ENCODE measurements at places on chromosomes 2 and 18.
A peak's percentile ranks its signal among the peaks of the same experiment; 100 is the strongest.

GRCh38 chr18:79465392-79465991, 69.8 kb downstream of the NFATC1 start:
- no peak for DNase-seq

DNA sequence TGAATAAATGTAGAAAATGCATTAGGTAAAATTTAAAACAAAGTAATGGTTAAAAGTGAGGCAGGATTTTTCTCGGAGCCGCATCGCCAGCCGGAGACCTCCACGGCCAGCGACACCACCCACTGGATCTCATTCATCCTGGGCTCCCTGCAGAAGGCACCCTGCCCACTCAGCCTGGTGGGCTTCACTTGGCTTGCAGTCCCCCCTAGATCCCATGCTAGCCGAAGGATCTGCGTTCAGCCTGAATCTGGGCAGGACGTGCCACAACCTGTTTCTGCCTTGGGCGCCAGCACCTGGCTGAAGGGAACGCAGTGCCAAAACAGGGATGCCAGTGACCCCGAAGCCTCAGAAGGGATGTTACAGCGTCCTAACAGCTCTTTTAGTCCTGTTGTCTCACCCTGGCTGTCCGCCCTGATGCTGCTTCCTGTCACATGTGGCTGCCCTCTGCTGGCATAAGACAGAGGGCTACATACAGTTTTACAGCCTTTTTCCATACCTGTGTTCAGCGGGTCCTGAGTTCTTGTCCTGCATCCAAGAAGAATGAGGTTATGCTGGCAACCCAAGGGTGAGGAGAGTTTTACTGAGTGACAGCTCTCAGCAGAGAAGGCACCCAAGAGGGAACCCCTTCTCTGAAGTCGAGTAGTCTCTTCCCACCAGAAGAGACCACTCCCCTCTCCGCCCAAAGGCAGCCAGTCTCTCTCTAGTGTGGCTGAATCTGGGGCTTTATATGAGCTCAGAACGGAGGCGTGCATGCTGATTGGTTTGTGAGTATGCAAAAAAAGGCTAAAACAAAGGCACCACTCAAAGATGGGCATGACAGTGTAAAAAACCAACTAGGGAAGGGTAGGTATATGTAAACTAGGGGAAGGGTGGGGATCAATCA, 173.1 kb upstream of the GYPC start:
- no peak for DNase-seq

DNA sequence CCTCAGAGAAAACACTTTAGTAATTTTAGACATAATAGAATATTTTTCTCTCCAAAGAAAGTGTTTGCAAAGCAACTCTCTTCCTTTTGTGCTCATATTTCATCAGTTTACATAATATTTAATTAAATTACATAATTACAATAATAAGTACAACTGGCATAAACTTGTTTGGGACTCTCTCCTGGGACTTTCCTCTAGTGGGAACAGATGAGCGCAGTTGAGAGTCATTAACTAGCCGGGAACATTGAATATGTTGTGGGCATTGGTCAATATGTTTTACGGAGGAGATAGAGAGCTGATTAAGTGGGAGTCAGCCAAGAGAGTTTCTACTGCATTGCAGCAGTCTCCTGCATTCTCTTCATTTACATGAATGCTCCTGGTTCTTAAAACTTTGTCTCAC, 607.7 kb downstream of the ARHGAP15 start:
- no peak for DNase-seq

DNA sequence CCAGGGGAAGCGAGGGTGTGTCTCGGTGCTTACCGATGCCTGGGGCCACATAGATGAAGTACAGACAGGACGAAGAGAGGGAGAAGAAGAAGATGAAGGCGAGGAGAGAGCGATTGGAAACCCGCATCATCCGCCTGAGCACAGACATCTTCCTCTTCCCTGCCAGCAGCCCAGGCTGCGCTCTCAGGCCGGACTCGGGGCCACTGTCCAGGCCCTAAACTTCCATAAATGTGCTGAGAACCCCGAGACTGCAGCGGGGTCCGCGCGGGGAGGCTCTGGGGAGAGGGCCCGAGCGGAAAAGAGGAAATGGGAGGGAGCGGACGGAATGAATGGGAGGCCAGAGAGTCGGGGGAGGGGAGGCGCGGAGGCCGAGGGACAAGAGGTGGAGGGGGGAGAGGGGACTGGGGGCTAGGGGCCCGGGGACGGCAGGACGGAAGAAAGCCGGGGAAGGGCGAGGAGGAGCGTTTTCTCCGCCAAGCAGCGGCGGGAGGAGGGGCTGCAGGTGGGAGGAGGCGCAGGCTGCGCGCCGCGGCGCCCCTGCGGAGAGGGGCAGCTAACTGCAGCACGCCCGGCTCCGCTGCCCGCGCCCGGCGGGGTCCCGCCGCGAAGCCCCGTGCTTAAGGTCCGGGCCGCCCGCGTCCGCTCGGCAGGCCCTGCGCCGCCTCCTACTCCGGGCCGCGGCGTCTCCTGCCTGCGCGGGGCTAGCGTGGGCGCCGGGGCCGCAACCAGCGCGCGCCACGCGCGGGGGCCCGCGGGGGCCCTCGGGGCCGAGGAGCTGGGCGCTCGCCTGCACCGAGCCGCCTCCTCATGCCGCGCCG, at the start of gene B4GALT6:
TSS of gene B4GALT6 (minus strand) at position 303 of the 818 bp plus-strand sequence. CDS start at position 148, 155 bp downstream.
- no peak for DNase-seq

GRCh38 chr2:11320698-11321492, 23.5 kb downstream of the ROCK2 start:
- no peak for DNase-seq

GRCh38 chr2:80048296-80048695, 256.3 kb downstream of the LRRTM1 start:
- no peak for DNase-seq

- DNase-seq = no peak
Observed at GRCh38 chr2:23200787-23201114, 184.2 kb upstream of the KLHL29 start.

GRCh38 chr2:45000921-45001868, 8.1 kb downstream of the SIX2 start:
- no peak for DNase-seq

GRCh38 chr2:224449212-224450147, 47.6 kb upstream of the FAM124B start:
- no peak for DNase-seq

DNA sequence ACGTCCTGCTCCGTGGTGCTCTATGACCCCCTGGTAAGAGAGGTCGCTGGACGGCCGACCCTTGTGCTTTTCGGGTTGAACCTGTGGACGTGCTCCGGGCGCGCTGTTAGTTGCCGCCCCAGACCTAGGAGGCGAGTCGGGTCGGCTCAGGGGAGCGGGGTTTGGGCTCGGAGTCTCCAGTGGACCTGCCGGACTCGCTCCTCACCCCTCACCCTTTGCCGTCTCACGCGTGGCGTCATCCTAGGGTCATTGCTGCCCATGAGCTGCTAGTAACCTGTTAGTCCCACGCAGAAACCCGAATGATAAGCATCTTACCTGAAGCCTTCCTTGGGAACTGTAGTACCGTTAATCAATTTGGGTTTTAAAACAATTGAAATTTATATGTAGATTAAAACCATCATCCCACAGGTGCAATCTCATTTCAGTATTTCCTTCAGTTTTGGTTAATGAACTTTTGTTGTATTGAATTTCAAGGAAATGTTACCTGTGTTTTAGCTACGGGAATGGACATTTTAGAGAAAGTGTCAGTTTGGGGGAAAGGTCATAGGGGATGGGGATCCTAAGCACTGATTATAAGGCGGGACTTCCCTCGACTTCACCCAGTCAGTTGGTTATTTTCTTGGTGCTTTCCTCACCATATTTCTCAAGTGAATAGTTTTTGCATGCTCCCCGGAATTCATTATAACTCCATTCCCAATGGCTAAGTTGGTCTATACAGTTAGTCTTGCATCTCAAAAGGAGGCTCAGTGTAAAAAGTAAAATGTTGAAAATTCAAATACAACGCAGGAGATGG, 536 bp downstream of the ELP2 start:
- no peak for DNase-seq

GRCh38 chr18:25732862-25733261, 357.6 kb downstream of the SS18 start:
- no peak for DNase-seq

DNA sequence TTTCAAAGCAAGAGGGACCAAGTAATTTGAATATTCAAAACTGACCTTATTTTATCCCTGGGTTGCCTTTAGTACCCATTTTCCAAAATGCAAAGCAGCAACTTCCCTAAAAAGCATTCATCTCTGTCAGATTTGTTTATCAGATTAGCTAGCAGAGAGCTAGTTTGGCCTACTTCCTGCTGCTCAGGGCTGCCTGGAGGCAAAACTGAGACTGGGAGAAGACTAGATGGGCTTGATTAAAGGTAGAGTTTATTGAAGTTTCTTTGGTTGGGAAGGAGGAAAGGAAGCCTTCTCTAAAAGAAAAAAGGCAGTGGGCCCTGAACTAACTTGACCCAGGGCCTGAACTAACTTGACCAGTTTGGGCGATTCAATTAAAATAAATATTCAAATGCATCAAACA, 426.1 kb upstream of the FAM98A start:
- no peak for DNase-seq

- no peak for DNase-seq
Observed at GRCh38 chr18:48621815-48622555, 83.2 kb downstream of the CTIF start.

DNA sequence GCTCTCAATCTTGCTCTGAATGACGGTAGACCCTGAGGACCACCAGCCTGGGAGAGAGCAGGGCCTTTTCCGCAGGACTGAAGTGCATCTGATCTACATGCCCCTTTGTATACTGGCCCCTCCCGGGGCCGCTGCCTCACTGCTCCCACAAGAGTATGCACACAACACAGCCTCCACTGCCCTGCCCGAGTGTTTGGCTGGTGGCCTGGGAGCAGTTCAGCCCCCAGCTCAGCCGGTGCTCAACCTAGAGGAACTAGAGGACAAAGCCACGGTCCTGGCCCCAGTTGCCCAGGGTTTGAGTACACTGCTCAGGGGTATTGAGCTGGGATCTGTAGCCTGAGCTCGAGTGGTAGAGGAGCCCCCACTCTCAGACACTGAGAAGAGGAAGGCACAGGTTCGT, 118.9 kb upstream of the CAB39 start:
- DNase-seq = no peak

GRCh38 chr2:71715951-71716696, 262.8 kb downstream of the DYSF start:
- DNase-seq = no peak

- no peak for DNase-seq
Observed at GRCh38 chr2:76684756-76685155, 837.4 kb downstream of the LRRTM4 start.

GRCh38 chr2:12663306-12664037, 53.3 kb upstream of the TRIB2 start:
- no peak for DNase-seq

- peak; percentile 14 for DNase-seq
Observed at GRCh38 chr2:226649871-226650660, 149.6 kb downstream of the IRS1 start.

GRCh38 chr18:62412231-62412979, 87.3 kb downstream of the TNFRSF11A start:
- no peak for DNase-seq

DNA sequence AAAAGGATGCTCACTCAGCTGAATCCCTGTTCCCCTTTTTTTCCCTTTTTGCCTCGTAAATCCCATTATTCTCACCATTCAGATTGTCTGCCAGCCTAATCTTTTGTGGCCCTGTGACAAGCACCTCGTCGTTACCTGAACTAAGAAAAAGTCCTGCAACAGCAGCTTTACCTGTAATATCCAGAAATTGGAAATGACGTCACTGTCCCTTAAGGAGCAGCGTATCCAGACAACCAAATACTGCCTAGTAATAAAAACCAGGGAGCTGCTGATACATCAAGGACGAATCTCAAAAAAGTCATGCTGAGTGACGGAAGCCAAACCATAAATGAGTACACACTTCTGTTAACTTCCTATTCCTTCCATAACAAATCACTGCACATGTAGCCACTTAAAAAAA, 694.9 kb downstream of the GALR1 start:
- DNase-seq = no peak

DNA sequence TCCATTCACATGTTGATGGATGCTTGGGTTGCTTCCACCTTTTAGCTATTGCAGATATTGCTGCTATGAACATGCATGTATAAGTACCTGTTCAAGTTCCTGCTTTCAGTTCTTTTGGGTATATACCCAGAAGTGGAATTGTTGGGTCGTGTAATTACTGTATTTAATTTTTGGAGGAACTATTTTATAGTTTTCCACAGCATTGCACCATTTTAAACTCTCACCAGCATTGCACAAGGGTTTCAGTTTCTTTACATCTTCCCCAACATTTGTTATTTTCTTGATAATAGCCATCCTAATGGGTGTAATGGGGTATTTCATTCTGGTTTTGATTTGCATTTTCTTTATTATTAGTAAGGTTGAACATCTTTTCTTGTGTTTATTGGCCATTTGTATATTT, 16.0 kb downstream of the ACTR3 start:
- no peak for DNase-seq

GRCh38 chr2:172299741-172300140, 127.6 kb upstream of the ITGA6 start:
- DNase-seq = no peak

DNA sequence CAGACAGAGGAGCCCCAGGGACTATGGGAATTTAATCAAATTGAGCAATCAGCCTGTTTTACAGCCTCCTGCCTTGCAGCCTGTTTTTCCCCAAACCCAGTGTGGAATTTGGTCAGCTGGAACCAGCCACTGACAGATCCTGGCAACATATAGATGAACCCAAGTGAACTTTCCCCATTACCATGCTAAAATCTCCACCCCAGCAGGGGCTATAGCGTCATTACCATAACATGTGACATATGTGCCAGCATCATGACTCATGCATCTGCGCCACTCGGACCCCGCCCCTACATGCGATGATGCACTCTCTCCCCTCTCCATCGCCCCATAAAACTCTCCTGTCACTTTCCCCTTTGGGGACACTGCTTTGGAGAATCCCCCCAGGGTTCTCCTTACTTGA, 17.3 kb upstream of the FEZ2 start:
- no peak for DNase-seq

DNA sequence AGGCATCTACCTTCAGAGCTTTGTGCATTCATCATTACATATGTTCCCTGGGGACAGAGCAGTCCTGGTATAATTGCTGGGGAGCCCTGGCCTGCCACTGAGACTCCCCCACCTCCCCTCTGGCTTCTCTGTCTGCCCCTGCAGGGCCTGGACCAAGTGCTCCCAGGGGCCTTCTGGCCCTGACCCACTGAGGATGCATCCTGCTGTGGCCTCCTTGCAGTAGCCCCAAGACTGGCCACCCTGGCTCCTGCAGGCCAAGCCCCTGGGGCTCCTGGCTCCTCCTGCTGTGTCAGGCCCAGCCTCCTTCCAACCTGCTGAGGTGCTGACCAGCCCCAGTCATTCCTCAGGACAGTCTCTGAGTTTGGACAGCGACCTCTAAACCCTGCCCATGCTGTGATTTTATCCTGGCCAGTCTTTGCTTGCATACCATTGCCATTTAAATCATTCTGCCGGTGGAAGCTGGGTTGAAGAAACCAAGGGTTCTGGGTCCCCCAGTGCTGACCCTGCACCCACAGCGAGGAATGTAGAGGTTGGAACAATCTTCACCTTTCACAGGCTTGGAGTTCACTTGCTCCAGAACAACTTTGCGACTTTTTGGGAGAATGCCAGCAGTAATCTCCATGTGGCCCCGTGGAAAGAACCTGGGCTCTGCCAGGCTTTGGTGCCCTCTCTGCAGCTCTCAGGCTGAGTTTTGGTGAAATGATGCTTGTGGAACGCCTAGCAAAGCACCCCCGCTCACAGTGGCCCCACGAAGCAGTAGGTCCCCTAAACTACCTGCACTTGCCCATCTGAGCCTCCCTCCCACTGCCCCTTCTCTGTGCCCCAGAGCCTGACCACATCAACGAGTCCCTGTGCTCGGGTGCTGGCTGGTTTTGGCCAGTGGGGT, 167.3 kb upstream of the GLI2 start:
- DNase-seq = no peak

GRCh38 chr2:241983571-241984270, 114.2 kb downstream of the RTP5 start:
- DNase-seq = no peak
